ENCODE measurements at places on chromosomes 3 and 15.

- DNase-seq: no peak
These were observed 113.7 kb upstream of the CD96 start for GRCh38 chr3:111428301-111428700.

DNA sequence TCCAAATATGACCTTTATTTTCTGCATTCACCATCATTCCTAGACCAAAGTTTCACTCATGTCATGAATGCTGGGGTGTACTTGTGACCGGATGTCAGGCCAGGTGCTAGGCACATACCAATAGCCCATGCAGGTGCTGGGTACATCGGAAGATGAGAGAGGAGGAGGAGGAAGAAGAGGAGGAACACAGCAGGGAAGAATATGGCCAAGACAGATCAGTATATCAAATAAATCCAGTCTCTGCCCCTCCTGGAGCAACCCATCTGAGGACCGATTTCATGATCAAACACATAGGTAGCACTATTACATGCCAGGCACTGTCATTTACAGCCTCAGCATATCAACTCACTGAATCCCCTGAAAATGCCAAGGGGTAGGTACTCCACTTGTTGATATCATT, 3.0 kb upstream of the WNT7A start:
- DNase-seq: no peak

- DNase-seq: no peak
These were observed 218.1 kb downstream of the ADAMTSL3 start for GRCh38 chr15:83871808-83872559.

GRCh38 chr15:54033869-54034458, 55.7 kb downstream of the UNC13C start:
- no peak for DNase-seq

- no peak for DNase-seq
These were observed 31.9 kb downstream of the TNIK start for GRCh38 chr3:171428321-171428787.

DNA sequence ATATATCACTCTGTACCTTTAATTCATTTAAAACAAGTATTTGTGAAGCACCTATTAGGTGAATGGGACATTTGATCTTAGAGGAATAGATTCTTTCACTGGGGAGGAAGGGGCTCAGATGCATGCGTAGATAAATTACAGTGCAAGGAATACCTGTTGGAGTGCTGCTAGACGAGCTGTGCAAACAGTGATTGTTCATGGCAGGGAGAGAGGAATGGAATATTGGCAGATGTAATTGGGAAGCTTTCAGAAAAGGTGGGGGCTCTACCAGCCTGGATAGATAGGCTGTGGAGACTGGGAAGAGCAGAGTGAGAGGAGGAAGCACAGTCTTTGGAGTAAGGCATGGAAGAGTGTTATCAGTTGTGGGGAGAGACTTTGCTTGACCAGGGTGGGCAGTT, 116.8 kb downstream of the AKAP13 start:
- DNase-seq: no peak

- DNase-seq: no peak
These were observed 77.1 kb downstream of the PDZRN3 start for GRCh38 chr3:73547427-73548248.

DNA sequence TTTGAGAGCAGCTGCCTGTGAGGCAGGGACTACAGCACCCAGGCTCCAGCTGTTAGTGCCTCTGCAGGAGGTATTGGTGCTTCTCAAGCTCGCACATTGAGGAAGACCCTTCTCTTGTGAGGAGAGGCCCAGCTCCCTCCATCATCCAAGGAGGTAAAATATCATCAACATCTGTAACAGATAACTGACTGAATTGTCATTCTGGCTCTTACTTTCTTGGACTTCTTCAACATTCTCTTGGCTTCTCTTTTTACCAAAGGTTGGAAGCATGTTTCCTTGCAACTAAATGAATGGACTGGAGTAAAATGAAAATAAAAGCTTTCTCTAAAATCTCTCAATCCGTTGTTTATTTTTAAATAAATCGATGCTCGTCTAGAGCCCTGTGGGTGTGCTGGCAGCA, 53.1 kb upstream of the PXYLP1 start:
- no peak for DNase-seq

GRCh38 chr3:93904568-93904967, 69.1 kb downstream of the PROS1 start:
- no peak for DNase-seq

- DNase-seq: no peak
These were observed 52.9 kb downstream of the BFSP2 start for GRCh38 chr3:133452641-133453319.

All from activated CD8-positive, alpha-beta memory T cell treated with anti-CD3 and anti-CD28 coated beads for 48 hours (primary cell).